ENCODE measurements at places on chromosomes 13 and 19. TPM values are rescaled to one million over a fixed set of nuclear protein-coding genes. Genes with fewer than 3 reads are reported as not detected.

DNA sequence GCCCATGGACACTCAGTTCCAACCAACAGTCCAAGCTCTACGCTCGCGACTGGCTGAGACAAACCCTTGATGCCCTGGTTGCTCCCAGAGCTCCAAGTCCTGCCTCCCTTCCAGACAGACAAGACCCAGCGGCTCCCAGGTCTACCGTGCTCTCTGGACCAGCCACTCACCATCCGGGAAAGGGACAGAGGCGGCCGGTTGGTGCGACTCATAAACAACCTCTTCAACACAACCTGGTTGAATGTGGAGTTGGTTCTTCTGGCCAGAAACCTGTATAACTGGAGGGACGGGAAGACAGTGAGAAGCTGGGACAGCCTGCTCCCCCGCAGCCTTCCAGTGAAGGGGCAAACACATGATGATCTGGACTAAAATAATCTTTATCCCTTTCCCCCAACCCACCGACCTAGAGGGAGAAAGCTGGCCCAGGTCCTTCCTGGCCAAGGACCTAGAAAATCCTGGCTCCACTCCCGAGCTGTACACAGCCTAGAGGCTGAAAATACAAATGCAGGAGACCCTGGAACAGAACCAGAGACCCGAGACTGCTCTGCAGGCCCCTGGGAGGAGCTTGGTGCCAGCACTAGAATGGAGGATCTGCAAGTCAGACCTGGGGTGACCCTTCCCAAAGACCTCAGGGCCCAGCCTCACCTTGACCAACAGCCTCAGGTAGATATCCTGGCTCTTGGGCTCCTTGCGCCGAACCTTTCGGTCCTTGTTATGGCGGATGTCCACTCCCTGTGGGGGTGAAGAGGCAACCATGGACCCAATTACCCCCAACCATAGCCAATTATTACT lies 1.6 kb downstream of the RPL18 start:
- no peak for DNase-seq

- peak; percentile 90 for DNase-seq
Observed at GRCh38 chr19:5686647-5687359, 3.3 kb upstream of the RPL36 start.

DNA sequence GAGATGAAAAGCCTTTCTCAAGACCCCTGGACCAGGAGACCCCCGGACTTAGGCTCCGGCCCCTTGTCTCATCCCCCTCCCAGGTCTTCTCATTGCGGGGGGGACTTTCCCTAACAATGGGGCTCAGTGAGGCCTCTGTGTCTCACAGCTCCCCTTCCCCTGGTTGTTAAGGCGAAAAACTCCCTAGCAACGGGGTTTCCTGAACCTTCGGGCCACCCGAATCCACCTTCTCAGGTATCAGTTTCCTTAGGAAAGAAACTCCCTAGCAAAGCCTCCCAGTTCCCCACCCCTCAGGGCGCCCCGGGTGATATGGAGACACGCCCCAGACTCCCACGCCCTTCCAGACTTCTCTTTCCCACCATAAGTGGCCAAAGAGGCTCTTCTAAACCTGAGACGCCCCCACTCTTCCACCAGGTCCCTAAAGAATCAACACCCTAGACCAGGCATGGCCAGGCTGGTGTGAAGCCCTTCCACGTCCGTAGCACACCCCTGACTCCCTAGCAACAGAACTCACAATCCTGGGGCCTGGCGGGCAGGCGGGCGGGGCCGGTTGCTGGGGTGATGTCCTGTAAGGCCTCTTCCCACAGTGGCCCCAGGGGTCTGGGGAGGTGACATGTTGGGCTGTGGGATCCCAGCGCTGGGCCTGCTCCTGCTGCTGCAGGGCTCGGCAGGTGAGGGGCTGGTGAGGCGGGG lies at the start of gene TMEM190:
TMEM190 (plus strand) TSS at position 586 of the 693 bp plus-strand sequence; CDS start at position 614, 28 bp downstream.
- DNase-seq = no peak

GRCh38 chr13:40024204-40024966 lies 368.9 kb downstream of the COG6 start:
- no peak for DNase-seq

DNA sequence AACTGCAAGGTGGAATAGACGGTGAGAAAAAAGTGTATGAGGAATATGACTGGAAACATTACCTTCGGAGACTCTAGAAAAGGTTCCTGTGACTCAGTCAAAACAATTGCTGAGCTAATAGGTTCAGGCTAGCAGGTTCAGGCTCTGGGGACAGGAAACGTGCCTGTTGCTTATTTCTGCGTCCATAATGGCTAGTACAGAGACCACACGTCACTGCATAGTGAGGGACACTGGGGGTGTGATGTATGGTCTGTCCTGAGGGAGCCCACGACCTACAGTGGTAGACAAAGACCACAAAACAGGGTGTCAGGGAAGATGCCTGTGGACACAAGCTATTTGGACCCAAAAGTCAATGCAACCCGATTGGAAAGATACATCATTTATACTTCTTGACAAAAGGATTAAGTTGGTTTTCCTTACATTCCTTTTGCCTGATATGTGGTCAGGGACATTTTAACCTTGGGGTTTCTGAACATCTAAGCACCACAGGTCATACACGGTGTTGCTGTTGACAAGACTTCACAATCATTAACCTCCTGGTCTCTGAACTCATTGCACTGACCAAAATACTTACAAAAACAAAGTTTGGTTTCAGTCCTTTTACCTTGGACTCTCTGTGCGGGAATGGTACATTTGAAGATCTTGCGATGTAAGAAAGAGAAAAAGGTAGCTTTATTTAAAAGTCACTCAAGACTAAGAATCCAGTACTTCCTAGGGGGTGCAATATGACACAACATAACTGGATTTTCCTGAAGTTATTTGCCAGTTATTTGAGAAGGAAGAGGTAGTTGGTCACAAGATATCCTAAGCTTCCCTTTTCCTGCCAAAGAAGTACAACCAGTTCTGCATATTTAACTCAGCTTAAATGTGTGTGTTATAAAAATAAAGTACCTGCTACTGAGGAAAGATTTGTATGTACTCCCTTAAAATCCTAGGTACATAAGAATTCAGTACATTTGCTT lies 20.0 kb downstream of the CRYL1 start:
- DNase-seq = no peak

- no peak for DNase-seq
Observed at GRCh38 chr13:101452519-101453485, at the start of gene ITGBL1. Gene ITGBL1, plus strand, starts transcription at chr13:101452675. Its CDS starts 159 bp downstream, at chr13:101452834.

DNA sequence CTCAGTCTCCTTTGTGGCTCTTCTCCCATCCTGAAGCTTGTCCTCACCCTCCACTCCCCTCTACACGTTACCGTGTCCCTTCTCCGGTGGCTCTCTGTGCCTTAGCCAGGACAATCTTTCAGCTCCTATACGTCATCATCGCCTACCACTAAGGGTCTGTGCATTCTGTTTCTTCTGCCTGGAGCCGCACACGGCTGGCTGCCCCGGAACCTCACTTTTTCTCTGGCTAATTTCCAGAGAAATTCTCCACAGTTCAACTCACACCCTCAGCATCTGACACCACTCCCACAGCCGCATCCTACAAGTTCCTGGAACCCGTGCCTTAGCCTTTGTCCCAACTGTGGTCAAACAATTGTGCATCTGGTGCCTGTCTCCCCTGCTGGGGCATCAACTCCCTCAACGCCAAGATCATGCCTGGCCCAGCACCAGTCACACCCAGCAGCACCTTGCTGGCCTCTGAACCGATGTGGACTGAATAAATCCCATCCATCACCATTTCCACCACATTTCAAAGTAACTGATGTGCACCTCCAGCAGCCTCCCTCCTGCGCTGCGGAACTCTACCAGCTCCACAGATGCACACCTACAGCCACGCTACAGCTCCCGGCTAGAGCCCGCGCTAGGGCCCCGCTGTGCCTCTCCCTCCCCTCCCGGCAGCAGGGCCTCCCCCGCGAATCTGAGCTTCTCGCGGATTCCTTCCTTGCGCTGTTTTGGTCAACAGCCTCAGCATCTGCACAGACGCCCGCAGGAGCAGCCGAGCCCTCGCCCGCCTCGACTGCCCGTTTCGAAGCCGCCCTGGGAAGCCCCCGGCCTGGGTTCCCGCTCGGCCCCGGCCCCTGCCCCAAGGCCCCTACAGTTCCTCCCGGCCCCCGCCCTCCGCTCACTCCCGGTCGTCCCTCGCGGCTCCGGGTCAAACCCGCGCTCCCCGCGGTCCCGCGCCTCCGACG lies 689 bp downstream of the DCUN1D2 start:
- DNase-seq = no peak

- no peak for DNase-seq
Observed at GRCh38 chr13:36102721-36103120, 28.5 kb downstream of the DCLK1 start.

DNA sequence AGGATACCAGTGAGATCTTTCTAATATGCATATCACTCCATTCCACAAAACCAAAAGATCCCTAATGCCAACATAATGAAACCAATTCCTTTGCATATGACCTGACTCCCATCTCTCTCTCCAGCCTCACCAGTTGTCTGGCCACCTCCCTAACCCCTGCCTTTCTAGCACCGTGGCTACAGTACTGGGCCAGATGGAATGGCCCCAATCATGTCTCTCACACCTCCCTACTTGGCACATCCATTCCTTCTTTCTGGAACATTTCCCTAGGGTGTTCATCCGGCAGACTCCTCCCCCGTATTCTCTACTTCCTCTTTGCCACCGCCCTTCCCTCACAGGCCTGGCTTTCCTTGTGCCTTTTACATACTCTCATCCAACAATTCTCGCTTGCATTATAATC lies 62.0 kb downstream of the GPALPP1 start:
- DNase-seq = no peak

GRCh38 chr19:54389553-54389952 lies 24.8 kb upstream of the LAIR1 start:
- no peak for DNase-seq

- DNase-seq = no peak
Observed at GRCh38 chr13:49132479-49133002, 87.6 kb upstream of the MLNR start.

- DNase-seq = no peak
Observed at GRCh38 chr19:10871711-10872545, 575 bp downstream of the CARM1 start.

DNA sequence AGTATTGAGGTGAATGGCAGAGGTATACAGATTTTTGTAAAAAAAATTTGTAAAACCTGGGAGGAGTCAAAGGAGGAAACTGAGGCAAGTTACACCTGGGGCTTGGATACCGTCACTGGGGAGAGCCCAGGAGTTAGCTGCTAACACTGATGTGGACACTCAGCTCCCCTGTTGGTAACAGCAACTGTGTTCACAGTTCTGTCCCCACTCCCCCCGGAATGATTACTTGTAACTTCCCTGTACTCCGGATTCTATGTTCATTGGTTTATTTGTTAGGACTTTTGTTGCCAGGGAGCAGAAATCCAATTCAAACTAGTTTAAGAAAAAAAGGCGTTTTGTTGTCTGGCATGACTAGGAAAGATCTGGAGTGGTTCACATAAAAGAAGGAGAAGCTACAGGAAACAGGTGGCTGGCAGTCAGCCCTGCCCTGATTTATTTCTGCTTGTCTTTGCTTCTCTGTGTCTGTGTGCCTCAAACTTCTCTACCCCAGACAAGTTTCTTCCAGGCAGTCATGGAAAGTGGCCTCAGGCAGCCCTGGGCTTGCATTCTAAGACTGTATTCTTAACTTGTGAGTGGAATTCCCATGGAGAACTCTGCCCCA lies 2.3 kb upstream of the GPR12 start:
- DNase-seq = no peak

DNA sequence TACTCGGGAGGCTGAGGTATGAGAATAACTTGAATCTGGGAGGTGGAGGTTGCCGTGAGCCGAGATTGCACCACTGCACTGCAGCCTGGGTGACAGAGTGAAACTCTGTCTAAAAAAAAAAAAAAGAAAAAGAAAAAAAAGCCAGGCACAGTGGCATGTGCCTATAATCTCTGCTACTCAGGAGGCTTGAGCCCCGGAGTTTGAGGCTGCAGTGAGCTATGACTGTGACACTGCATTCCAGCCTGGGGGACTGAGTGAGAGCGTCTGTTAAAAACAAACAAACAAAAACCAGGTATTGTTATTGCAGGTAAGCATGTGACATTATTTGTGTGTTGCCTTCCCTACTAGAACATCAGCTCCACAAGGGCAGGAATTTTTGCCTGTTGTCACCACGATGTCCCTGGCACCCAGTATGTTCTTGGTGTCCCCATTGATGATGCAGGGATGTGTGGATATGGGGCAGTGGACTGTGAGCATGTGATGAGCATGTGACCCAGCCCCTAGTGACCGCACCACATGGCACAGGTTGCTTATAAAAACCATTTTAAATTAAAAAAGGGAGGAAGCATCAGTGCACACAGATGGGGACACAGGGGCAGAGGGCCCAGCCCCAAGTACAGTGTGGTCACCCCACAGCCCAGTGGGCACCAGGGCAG lies 1.6 kb upstream of the KANK2 start:
- DNase-seq = no peak

- no peak for DNase-seq
Observed at GRCh38 chr19:16554776-16555175, 12.5 kb upstream of the CHERP start.

DNA sequence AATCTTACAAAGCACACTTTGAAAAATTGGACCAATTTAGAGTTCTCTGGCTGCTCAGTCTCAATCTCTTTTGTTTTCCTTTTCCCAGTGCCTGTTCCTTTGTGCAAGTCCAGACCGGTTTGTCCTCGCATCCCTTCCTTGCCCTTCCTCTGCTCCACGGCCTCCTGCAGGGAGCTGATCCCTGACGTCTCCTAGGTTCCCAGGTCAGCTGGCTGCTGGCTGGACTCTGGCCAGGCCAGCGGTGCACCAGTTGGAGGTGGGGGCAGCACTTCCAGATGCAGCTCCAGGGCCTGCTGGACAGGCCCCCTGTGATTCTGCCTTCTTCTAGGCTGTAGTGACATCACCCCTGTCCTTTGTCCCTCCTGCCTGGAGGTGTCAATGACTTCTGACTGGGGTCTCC lies 44.0 kb upstream of the KPNA3 start:
- DNase-seq = no peak

DNA sequence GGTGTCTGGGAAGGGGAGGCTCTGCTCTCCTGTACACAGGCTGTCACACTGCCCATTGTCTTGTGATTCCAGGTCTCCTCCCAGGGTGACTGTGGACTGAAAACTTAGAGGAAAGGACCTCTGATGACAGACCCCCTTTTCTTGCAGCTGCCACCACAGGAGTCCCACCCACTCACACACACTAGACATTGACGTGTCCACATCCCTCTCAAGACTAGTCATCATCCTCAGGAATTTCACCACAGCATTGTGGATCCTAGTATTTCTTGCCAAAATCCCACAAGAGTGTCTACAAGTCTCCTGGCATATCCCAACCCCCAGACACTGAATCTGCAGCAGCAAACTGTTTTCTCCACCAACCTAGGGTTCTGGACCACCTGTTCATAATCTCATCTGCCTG lies 5.3 kb downstream of the ZNF85 start:
- DNase-seq = no peak

GRCh38 chr19:33363476-33363875 lies 10.0 kb upstream of the CEBPG start:
- no peak for DNase-seq

Gene KCNRG
- 0.54 TPM for total RNA-seq

Gene NAPSA
- not detected for total RNA-seq

Gene CRB3
- 2.1 TPM for total RNA-seq

Gene POU4F1
- not detected for total RNA-seq
